CD4-positive, alpha-beta T cell treated with Interleukin-17A for 4 hours (primary cell): ENCODE measurements at places on chromosomes 13 and 19.

DNA sequence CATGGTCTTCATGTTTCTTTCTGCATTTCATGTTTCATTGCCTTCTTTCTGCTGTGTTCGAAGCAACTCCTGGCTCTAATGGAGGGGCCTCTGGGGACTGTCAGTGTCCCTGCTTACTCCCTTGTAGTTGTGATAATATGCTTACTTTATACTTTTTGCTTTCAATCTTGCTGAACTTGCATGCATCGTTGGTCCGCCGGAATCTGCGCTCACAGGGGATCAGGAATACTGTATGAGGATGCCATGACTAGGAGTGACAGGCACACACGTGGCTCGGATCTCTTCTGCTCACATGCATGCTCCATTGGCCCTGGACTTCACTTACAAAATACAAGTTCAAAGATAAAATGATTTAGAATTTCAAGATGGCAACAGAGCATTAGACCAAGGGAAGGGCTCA lies 108.8 kb downstream of the SIPA1L3 start:
- no peak for DNase-seq

DNA sequence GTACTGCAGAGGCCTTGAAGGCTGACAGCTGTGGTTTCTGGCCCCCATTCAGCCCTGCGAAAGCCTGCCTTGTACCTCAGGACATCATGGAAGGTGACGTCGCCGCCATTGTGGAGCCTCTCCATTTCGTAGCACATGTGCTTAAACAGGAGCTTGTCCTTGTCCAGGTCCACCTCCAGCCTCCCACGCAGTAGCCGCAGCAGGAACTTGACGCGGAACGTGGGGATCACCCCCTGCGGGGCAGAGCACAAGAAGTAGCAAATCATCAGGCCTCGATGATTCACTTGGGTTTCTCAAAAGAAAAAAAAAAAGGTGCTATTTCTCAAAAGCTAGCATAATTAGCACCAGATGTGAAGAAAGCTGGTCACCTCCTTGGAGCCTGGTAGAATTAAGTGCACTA lies 351.0 kb downstream of the NALCN start:
- no peak for DNase-seq

DNA sequence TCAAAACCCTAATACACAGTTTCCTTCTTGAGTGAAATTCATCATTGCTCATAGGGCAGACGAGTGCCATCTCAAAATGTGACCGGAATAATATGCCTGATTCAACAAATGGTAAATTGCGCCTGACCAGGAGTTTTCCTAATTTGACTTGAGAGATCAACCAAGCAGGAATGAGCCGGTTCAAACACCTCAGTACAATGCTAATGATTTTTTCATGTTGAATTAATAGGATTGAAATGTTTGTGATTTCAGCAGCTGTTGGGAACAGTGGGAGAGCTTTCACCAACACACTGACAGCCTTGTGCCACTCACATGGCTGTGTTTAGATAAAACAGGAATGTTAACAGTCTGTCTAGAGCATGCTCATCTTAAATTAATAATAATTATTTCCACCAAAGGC lies 484.8 kb downstream of the PCDH9 start:
- DNase-seq = no peak

DNA sequence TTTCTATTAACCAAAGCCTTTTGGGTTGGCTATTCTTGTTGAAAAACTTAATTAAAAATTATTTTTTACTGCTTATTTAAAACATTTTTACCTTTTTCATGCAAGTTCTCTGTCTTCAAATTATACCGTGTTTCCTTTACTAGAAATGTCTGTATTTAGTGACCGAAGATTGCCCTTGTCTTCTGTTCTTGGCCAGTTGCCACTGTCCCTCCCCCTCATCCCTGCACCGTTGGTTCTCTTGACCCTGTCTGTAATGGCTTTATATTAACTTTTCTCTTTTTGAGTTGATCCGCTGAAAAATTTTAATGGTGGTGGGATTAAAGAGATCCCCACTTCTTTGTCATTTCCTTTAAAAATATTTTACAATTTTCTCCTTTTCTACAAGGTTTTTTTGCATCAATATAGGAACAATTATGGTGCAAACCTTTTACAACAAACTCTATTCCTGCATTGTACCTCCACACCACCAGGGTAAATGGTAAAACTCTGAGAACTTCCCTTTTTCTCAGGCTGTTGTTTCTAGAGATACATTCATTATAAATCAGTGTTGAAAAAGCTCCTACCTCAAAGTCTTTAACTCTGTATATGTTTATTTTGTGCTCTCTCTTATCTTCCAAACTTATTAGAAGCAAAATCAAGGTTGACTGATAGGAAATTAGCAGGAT lies 12.9 kb upstream of the RNF113B start:
- no peak for DNase-seq

DNA sequence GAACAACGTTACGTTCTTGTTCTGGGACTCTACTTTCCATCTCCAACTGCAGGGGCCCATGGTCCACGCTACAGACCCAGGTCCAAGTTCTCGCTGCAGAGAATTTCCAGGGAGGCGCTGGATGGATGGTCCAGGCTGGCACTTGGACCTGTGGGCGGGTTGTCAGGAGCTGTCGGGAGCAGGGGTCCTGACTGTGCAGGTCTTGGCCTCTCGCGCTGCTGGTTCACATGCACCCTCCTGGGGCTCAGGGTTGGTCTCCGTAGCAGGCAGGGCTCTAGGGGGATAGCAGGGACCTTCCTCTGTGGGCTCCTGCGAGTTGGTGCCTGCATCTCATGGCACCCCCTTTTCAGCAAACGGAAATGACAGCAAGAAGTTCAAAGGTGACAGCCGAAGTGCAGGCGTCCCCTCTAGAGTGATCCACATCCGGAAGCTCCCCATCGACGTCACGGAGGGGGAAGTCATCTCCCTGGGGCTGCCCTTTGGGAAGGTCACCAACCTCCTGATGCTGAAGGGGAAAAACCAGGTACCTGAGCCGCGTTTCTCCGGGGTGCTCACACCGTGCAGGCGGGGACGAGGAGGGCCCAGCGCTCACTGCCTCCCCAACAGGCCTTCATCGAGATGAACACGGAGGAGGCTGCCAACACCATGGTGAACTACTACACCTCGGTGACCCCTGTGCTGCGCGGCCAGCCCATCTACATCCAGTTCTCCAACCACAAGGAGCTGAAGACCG lies 6.6 kb downstream of the PTBP1 start:
- DNase-seq = no peak

GRCh38 chr13:98480915-98481877 lies 95.7 kb downstream of the STK24 start:
- peak; percentile 56 for DNase-seq

DNA sequence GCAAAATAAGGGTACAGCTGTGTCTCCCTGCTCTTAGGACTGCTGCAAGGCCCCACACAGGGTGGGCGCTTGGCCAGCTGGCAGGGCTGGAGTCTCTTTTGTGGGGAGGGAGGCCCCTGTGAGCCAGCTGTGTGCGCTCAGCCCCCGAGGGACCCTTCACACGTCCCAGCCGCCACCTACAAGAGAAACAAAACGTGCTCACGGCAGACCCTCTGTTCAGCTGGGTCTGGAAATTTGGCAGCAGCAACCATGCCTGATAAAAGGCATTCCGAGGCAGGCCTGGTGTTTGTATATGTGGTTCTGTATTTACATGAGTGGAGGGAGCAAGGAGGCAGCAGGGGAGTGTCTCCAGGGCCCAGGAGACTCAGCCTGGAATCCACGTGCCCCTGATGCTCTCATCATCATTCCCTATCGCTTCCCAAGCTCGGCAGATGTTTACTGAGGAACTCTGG lies 49.7 kb downstream of the CRTC1 start:
- no peak for DNase-seq

GRCh38 chr13:103945836-103946235 lies 879.6 kb upstream of the SLC10A2 start:
- no peak for DNase-seq

- DNase-seq = no peak
Measured at GRCh38 chr19:15296353-15296752, 36.0 kb downstream of the BRD4 start.

- DNase-seq = peak; percentile 40
Measured at GRCh38 chr19:7674010-7675005, 2.6 kb upstream of the MCEMP1 start.
